ENCODE measurements at places on chromosomes 12 and 14.

- no peak for DNase-seq
Observed at GRCh38 chr12:96336489-96336888, 63.8 kb downstream of the CDK17 start.

- DNase-seq, result peak; percentile 34
Observed at GRCh38 chr12:42705863-42706262, 116.3 kb upstream of the PRICKLE1 start.

- DNase-seq, result peak; percentile 50
Observed at GRCh38 chr12:29726321-29726692, 57.4 kb downstream of the TMTC1 start.

DNA sequence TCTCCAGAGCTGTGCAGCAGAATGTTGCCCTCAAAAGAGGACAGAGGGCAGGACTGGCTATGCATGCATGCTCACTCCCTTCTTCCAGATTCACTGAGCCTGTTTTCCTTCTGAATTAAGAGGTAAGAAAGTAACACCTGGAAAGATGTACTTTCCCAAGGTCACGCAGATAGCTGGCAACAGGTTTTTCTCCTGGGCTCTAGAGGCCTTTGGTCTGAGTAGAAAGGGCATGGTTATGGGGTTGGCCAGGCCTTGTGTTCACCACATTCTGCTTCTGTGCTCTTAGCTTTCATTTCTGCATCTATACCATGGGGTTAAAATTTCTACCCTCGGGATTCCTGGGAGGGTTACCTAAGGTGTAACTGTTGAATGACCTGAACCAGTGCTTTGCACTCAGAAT, 57.5 kb downstream of the RASSF3 start:
- DNase-seq, result no peak

- DNase-seq, result no peak
Observed at GRCh38 chr12:123748161-123748560, 13.9 kb upstream of the DNAH10 start.

DNA sequence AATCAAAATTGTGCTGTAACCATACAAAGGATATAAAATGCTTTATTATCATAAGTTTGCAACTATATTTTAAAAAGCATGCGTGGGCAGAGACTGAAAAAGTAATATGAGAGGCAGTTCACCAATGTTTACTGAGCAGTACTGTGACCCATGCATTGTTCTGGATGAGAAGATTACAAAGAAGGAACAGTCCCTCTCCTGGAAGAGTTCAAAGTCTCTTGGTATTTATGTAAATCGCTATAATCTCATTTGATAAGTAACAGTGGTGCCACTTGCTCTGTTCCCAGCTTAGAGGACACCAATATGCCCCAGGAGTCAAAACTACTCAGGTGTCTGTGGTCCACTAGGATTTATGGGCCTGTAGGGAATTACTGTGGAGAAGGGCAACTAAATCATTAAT, 2.1 kb upstream of the CMAS start:
- peak; percentile 12 for DNase-seq

GRCh38 chr14:31252865-31253264, 45.3 kb upstream of the HECTD1 start:
- no peak for DNase-seq

- DNase-seq, result no peak
Observed at GRCh38 chr14:32038876-32039275, 38.2 kb upstream of the ARHGAP5 start.

- no peak for DNase-seq
Observed at GRCh38 chr12:106214571-106214970, 33.2 kb downstream of the CKAP4 start.

DNA sequence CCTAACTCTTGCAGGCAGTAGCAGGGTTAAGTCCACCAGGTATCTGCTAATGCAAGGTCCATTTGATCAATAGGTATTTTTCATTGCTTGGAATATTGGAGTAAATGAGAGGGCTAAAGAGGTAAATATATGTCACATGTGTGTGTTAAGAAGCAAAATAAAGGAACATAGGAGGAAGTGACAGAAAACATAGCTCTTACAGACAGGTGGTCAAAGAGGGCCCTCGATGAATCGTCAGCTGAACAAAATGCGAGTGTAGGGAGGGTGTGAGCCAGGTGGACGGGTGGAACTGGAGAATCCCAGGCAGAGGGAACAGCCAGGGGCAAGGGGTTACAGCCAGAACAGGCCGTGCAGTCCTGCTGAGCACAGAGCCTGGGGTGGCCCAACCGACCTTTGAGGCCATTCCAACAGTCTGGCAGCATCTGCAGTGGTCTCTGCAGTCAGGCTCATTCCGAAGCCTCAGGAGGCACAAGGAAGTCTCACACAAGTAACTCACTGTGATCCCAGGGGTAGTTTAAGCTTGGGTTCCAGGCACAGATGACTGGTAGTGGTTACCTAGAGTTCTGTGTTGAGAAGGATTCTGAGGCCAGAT, 43.2 kb downstream of the CCDC88C start:
- DNase-seq, result no peak

- DNase-seq, result no peak
Observed at GRCh38 chr14:25074099-25074685, 24.2 kb upstream of the STXBP6 start.

- DNase-seq, result no peak
Observed at GRCh38 chr12:117662220-117662619, 300.8 kb upstream of the NOS1 start.

GRCh38 chr14:80956102-80956501, 681 bp downstream of the TSHR start:
- no peak for DNase-seq

GRCh38 chr14:80522936-80523335, 311.6 kb upstream of the DIO2 start:
- no peak for DNase-seq

GRCh38 chr12:22683131-22683530, 58.2 kb downstream of the ETNK1 start:
- no peak for DNase-seq

DNA sequence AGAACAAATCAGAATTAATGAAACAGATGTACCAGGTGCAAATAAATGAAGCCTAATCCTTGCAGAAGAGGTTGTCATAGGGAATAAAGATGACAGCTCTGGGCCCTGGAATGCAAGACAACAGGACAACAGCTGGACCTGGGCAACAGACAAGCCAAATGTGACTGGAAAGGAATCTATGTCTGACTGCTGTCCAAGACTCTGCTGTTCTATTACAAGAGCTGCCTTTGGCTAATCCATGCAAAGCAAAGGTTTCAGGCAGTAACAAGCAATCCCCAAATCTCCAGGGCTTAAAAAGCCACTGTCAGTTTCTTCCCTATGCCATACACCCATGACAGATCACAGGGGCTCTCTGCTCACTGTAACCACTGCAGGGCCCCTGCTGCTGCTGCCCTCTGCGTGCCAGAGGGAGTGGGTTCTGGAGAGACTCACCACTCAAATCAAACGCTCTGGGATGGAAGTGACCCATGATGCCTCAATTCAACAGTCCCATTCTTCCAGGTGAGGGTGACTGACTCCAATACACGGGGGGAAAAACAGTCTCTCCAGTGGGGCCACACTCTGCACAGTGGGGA, 218.9 kb upstream of the SFSWAP start:
- DNase-seq, result no peak

DNA sequence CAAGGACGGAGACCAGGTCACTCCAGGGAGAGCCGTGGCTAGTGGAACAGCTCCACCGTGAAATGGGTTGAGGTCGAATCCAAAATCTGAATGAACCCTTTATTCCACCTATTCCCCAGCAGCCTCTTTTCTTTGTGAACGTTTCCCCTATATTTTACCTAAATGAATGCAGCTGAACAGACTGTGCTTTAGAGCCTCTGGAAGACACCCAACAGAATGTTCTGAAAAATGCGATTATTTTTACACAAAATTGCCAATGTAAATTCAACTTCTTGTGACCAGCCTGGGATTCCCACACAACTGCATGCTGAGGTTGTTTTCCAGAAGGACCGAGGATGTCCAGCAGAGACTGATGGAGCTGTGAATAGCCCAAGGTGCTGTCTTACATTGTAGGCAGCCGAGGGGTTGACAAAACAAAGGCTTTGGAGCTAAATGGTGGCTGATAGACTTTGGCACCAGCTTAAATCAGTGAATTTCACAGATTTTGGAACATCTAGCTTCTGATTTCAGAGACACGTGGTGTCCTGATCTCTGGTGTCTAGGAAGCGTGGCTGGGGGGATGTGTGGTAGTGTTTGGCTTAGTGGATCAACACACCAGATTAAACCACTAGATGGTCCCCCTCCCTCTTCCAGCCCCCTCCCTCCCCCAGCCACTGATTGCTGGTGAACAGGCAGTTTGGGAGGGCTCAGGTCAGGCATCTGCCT, 150.4 kb downstream of the ZNF664 start:
- no peak for DNase-seq

GRCh38 chr12:65389436-65389835, 111.0 kb downstream of the MSRB3 start:
- no peak for DNase-seq

DNA sequence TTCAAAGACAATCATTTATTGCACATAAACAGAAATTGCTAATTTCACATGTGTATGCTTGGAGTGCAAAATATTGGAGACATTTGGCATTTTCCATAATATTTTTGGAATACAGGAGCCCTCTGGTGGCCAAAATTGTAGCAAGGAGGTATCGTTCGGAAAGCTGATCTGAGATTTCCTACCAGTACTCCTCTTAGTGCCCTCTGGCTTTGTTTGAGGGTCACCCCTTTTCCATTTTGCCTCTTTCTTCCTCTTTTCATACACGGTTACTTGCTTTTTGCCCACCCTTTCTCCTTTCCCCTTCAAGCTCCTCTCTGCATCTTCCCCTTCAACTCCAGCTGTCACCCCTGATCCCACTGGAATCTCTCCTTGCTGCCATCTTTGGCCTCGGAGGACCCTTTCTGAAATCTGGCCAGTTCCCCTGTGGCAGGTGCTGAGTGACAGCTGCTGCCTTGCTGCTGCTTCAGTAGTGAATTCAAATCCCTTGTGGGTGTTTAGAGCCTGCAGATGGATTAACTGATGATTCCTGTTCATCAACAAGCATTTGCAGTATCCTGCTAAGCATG, 164.6 kb upstream of the PARP11 start:
- DNase-seq, result peak; percentile 77

- DNase-seq, result no peak
Observed at GRCh38 chr14:65631040-65631439, 218.5 kb downstream of the FUT8 start.

DNA sequence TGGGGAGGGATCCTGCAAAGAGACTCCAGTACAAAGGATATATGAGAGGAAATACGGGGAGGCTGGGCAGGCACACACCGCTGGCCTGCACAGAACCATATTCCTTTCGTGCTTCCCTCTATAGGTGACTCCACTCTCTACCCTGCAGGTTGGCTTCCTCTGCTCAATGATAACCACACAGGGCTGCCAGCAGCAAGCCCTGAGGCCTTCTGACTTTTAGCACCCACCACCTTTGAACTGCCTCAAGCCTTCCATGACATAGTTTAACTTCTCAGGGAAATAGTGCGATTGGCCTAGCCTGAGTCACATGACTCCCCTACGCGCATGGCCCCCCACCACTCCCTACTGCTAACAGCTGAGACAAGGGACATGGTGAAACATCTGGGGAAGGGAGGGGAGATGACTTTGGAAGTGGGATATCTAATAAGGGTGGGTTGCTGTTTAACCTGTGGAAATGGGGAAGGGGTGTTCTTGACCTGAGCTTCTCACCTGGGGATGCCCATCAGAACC, 3.0 kb upstream of the FOXN3 start:
- DNase-seq, result no peak

DNA sequence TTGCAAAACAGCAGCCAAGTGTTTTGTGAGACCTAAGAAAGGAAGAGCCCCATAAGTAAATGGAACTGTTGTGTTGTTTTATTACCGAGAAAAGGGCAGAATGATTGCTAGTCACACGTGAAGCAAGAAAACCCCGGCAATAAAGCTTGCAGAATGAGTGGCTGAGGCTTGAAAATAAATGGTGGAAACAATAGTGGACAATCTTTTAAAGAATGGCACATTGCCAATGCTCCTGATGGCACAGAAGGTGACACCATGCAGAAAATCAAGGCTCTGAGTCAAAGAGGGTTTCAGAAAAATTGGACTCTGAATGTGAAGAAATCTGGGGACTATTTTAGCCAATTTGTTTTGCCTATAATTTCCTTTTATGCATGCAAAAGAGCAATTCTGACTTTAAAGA, 4.0 kb upstream of the AQP2 start:
- DNase-seq, result no peak

- no peak for DNase-seq
Observed at GRCh38 chr12:76303989-76304460, 44.2 kb downstream of the BBS10 start.

- no peak for DNase-seq
Observed at GRCh38 chr12:68432622-68433021, 100.5 kb upstream of the MDM1 start.

- no peak for DNase-seq
Observed at GRCh38 chr12:132056320-132056719, 87.8 kb downstream of the DDX51 start.

DNA sequence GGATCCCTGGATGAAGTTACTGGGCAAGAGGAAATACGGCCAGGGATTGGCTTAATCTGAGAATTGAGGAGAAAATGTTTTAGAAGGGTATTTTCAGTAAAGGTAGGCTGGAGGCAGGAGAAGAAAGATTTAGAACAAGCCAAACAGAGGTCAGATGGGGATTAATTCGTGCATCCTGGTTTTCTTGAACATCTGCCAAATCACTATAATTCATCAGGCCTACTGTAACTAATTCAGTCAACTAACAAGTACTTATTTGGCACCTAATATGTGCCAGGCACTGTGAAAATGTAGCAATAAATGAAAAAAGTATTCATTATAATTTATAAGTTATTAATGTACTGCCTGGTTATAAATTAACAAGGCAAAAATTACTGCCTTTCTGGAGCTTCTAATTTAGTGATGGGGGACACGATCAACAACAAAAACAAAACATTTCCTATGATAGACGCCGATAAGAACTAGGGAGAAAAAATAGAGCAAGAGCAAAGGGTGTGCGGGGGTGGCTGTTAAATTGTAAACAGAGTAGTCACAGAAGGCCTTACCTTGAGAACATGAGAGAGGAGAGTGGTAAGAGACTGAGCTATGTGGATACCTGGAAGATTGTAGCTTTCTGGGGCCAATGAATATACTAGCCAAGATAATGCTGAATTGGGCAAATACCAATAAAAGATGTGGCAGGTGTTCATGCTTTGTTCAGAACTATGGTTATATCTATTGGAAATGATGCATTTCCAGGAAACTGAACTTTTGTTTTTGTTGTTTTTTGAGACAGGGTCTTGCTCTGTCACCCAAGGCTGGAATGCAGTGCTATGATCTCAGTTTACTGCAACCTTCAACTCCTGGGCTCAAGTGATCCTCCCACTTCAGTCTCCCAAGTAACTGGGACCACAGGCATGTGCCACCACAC, 34.0 kb downstream of the DUSP16 start:
- DNase-seq, result no peak
